ENCODE measurements at places on chromosomes 7 and 10.

- ATAC-seq = no peak
Measured at GRCh38 chr7:38199154-38199553, 21.1 kb downstream of the STARD3NL start.

DNA sequence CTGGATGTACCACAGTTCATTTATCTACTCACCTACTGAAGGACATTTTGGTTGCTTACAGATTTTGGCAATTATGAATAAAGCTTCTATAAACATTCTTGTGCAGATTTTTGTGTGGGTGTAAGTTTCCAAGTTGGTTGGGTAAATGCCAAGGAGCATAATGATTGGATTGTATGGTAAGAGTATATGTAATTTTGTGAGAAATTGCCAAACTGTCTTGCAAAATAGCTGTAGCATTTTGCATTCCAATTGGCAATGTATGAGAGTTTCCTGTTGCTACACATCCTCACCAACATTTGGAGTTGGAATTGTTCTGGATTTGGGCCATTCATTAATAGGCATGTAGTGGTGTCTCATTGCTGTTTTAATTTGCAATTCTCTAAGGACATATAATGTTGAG, 33.9 kb upstream of the HYAL4 start:
- ATAC-seq = no peak

DNA sequence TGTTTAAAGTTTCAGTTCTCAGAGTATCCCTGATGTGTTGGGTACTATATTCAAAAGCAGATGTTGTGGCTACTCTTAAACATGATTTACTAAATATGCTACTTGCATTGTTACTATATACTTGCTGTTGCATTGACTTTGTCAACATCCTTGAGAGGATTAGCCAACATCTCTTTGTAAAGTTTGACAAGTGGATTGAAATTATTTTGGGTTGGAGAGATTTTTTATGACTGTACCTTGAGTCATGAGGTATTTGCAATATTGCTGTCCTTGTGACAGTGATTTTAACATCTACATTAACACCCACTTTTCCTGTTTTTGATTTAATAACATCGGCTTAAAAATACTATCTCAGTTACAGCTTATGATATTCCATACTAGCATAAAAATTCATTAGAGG, 31.9 kb downstream of the MRC1 start:
- ATAC-seq = no peak

GRCh38 chr10:107238275-107238674, 73.8 kb upstream of the SORCS1 start:
- ATAC-seq = no peak

DNA sequence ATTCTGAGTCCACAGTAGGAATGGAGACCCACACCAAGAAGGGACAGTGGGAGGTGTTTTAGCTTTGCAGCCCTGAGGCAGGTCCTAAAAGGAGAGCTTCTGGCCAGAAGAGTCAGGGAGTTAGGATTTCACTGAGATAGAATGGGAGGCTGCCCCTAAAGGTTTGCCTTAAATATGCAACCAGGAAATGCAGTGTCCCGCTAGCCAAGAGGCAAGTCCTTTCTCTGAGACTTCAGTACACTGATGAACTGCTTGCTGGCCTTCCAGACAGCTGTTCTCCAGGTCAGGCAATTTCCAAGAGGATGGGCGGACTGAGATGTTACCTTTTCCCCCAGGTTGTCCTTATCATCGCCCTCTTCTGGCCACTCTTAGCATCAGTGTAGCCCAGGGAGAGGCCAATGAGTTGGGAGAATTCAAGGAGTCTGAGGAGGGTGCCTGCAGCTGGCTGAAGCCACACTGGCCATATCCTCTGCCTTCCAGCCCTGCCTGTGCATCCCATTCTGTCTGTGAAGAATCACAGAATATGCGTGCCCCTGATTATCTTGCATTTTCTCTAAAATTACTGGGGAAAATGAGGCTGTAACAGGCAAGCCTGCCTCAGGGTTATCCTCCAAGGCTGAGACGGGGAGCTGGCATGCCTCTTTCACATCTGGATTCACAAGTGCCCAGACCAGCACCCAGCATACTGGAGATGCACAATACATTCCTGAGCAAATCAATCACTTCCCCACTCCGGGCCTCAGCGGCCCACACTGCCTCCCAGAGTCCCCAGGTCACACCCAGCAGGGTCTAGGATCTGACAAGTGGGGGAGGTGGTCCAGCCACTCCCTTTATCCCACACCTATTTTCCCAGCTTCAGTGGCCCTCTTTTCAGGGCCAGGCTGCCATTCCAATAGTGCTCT, 2.4 kb downstream of the TLL2 start:
- peak; percentile 23 for ATAC-seq

DNA sequence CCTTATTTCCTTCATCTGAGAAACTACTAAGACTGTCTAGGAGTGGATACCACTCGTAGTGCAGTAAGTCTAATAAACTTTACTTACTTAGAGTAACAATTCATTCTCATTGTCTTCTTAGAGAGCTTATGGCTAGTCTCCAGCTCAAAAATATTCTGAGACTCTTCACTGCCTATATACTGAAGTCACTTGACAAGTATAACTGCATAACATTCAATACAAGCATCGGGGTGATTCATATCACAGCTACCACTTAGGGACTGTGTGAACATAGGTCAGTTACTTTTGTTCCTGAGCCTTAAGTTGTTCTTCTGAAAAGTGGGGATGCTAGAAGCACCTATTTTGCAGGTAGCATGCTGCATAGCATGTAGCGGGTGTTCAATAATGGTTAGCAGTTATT, 111.0 kb downstream of the HTR7 start:
- no peak for ATAC-seq

GRCh38 chr7:130929896-130930659, 196.1 kb upstream of the KLF14 start:
- ATAC-seq = peak; percentile 51

- ATAC-seq = no peak
Measured at GRCh38 chr10:109166935-109167334, 756.4 kb downstream of the XPNPEP1 start.

DNA sequence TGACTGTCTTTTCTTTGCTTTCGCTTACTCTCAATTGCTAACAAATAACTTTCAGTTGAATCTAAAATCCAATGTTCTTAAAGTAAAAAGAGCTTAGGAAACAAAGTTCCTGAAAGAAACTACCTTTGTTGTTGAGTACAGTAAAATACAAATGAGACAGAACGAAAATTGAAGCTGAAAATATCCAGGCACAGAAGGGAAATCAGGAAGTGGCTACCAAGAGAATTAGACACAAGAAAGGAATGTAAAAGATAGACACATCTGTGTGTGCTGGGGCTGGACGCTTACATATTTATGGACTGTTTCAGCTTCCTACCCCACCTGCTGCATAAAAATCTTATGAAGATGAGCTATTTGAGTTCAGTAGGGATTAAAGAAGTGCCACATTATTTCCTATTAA, 161.7 kb upstream of the PLXDC2 start:
- ATAC-seq = no peak

GRCh38 chr7:141991140-141991539, 4.5 kb upstream of the MGAM start:
- ATAC-seq = no peak

DNA sequence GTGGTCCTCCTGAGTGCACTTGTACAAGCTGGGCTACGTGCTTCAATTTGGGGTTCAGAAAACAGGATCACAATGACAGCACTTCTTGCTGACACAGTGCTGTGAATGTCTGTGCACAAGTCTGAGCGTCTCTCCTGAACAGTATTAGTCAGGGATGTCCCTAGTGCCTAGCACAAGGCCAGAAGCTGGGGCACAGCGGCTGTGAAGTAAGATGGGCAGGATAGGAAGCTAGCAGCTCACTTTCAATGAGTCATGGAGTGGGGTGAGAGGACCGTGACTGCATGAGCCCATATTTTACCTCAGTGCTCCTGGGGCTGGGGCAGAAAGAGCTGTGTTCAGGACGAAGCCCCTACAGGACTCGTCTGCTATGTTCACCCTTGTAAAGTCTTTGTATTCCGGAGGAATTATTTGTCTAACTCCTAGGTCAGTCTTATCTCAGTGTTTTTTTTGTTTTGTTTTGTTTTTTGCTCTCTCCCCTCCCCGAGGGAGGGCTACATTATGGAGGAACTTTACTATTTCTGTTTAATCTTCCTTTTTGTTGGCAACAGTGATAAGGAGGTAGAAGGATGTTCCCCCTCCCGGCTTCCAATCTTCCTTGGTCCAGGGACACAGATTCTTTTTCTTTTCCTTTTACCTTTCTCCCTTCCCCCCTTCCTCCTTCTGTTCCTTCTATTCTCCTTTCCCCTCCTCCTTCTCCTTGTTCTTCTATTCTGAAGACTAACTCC, 2.8 kb upstream of the LRMDA start:
- ATAC-seq = peak; percentile 31

- peak; percentile 49 for ATAC-seq
Measured at GRCh38 chr10:95906677-95907455, 909 bp upstream of the CC2D2B start.

GRCh38 chr10:127132451-127132850, 63.9 kb downstream of the INSYN2A start:
- ATAC-seq = no peak

- ATAC-seq = no peak
Measured at GRCh38 chr7:46363688-46364087, 442.6 kb upstream of the IGFBP3 start.

- ATAC-seq = no peak
Measured at GRCh38 chr7:106629516-106629915, 31.4 kb downstream of the CCDC71L start.

GRCh38 chr7:26857506-26858240, 6.7 kb downstream of the SKAP2 start:
- no peak for ATAC-seq

GRCh38 chr7:28551331-28551730, 139.0 kb downstream of the CREB5 start:
- ATAC-seq = no peak

GRCh38 chr7:33748793-33749192, 156.5 kb upstream of the BMPER start:
- no peak for ATAC-seq

GRCh38 chr10:42866115-42866995, 83.8 kb downstream of the BMS1 start:
- ATAC-seq = peak; percentile 61

DNA sequence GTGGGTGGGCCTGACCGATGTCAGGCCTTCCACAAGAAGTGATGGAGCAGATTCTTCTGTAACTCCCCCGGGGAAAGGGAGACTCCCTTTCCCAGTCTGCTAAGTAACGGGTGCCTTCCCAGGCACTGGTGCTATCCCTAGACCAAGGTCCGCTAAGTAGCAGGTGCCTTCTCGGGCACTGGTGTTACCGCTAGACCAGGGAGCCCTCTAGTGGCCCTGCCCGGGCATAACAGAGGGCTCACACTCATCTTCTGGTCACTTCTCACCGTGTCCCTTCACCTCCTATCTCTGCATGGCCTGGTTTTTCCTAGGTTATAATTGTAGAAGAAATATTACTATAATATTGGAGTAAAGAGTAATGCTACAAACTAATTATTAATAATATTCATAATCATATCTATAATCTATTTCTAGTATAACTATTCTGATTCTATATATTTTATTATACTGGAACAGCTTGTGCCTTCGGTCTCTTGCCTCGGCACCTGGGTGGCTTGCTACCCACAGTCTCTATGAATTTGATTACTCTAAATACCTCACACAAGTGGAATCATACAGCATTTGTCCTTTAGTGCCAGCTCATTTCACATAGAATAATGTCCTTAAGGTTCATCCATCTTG, 1378.7 kb downstream of the XPNPEP1 start:
- no peak for ATAC-seq

GRCh38 chr10:110549211-110549610, 18.3 kb upstream of the SMC3 start:
- ATAC-seq = no peak

DNA sequence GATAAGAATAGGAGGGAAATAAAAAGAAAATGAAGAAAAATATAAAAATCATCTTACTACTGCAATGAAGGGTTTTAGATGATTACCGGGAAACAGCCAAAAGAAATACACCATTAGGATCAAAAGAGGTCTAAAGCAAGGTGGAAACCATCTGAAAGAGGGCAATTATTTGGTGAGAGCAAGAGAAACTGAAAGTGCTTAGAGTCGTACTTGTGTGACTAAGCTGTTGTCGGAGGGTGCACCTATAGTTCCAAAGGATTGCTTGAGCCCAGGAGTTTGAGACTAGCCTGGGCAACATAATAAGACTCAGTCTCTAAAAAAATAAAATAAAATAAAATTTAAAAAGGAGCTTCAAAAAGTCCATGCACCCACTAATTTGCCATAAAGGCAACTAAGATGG, 169.5 kb downstream of the DKK1 start:
- ATAC-seq = no peak

- no peak for ATAC-seq
Measured at GRCh38 chr10:132234860-132235259, 48.1 kb downstream of the DPYSL4 start.

DNA sequence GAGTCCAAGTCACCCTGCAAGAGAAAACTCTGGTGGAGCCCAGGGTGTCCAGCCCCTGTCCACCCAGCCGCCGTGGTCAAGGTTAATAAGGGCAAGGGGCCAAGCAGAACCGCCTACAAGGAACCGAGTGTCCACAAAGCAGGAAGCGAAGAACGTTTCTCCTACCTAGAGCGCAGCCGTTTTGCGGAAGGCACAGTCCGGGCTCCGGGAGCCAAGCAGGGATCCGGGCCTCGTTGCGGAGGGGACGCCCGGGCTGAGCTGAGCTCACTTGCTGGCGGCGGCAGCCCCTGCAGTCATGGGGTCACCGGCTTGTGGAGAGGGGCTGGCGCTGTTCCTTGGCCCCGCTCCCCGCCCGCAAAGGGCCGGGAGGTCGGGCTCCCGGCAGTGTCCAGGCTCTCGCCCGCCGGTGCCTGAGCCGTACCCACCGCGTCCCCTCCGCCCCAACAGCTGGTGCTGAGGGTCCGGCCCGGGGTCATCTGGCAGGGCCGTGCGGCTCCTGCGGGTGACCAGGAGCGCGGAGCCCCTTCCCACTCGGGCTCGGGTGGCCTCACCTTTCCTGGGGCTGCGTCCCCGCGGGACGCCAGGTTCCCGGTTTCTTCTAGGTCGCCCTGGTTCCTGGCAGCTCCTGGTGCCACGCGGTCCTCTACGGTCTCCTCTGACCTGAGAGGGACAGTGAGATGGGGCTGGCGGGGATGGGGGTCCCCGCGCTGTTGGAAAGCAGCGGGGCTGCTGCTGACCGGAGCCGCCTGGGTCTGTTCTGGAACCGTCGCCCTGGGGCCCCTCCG, 14.0 kb upstream of the ZNF273 start:
- peak; percentile 46 for ATAC-seq

GRCh38 chr7:22275661-22276060, 81.3 kb downstream of the RAPGEF5 start:
- ATAC-seq = no peak

- ATAC-seq = no peak
Measured at GRCh38 chr10:29501692-29502091, 133.1 kb downstream of the SVIL start.

DNA sequence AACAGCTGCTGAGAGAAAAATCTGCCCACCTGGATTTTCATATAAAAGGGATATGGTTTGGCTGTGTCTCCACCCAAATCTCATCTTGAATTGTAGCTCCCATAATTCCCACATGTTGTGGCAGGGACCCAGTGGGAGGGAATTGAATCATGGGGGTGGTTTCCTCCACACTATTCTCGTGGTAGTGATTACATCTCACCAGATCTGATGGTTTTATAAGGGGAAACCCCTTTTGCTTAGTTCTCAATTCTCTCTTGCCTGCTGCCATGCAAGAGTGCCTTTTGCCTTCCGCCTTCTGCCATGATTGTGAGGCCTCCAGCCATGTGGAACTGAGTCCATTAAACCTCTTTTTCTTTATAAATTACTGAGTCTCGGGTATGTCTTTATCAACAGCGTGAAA, 20.8 kb upstream of the MKI67 start:
- ATAC-seq = peak; percentile 72
